ENCODE measurements at places on chromosomes 3 and 15.

DNA sequence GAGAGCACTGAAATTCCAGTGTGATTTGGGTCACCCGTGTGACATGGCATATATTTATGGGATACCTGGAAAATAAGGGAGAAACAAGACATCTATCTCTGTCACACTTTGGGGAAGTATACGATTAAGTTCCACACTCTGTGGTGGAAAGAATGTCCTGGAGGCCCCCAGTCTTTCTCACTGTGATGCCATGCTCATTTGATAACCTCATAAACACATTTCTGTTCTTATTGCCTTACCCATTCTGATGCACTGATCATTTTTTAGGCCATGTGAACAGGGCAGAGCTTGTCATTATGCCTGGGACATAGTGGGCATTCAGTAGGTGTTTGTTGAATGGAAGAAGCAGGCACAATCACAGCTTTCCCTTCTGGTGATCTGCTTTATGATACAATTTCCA is 349.4 kb upstream of the TPRG1 start:
- DNase-seq, result no peak

DNA sequence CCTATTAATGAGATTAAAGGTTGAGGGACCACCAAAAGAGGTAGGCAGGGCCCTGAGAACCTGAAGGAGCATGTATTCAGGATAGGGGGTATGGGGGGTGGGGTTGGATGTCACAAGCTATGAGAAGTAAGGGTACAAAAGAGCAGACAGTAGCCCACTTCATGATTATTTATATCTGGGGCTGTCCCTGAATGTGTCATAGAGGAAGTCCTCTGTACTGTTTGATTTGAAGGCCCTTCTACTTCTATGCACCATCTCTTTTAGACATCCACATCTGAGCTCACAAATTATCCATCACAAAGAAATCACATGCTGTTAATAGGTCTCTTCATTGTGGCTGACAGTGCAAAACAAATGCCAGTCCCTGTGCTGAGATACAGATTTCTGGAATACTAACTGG is 68.6 kb downstream of the FHIT start:
- DNase-seq, result no peak

- DNase-seq, result no peak
These were observed 41.8 kb downstream of the RAB6B start for GRCh38 chr3:133853925-133854227.

DNA sequence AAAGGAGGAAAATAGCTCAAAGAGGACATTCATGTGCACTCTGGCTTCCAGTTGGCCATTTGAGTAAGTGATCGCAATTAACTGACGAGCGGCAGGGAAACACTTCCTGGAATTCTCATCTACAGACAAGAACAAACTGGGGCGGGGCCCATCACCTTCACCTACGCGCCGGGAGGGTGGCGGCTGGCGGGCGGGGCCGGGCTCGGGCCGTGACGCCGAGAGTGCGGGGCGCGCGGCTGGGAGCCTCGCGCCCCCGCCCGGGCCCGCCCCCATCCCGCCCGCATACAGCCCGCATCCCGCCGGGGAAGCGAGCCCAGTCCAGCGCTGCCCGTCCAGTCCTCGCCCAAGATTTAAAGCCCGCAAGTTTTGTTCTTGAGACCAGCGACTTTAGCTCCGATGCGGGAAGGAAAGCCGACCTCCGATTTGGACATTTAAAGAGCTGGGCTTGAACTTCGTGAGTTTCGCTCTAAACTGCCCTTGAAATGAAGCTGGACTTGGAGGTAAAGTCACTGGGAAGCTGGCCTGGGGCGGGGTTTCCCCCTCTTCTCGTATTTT is at the start of gene B3GNT5:
Gene B3GNT5, plus strand, starts transcription at position 281 of the 555 bp plus-strand sequence. CDS start 16,546 bp downstream, outside the sequence.
- no peak for DNase-seq

GRCh38 chr3:184583578-184584451 is 22.2 kb downstream of the EPHB3 start:
- no peak for DNase-seq

DNA sequence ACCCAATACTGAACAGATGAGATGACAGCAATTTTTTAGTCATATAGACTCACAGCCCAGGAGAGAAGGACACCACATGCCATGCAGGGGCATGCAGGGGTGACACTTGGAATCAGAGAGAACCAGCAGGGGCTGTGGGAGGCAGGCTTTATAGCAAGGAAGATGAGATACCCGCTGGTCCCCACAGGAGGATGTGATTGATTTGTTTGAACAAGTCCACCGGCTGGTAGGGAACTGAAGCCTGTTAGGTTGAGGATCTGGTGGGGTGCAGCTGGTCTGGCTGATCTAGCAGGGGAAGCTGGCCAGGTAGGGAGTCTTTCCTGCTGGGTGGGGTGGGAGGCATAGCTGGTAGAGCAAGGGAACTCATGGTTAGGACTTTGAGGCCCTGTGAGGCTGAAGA is 18.0 kb upstream of the ACAN start:
- DNase-seq, result no peak

DNA sequence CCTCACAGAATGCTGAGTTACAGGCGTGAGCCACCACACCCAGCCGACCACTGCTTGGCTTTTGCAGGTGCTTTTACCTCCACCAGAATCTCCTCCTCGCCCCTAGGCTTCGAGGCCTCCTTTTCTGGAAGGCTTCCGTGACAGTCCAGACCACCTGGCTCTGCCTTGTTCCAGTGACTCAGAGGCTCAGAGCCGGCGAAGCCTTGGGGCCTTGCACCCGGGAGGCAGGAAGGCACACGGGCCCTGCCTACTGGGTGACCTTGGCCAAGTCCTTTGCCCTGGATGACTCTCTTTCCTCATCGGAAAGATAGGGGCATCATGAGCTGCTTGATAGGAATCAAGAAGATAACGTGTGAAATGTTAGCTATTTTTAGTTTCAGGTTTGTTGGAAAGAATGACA is 31.3 kb upstream of the FURIN start:
- no peak for DNase-seq

DNA sequence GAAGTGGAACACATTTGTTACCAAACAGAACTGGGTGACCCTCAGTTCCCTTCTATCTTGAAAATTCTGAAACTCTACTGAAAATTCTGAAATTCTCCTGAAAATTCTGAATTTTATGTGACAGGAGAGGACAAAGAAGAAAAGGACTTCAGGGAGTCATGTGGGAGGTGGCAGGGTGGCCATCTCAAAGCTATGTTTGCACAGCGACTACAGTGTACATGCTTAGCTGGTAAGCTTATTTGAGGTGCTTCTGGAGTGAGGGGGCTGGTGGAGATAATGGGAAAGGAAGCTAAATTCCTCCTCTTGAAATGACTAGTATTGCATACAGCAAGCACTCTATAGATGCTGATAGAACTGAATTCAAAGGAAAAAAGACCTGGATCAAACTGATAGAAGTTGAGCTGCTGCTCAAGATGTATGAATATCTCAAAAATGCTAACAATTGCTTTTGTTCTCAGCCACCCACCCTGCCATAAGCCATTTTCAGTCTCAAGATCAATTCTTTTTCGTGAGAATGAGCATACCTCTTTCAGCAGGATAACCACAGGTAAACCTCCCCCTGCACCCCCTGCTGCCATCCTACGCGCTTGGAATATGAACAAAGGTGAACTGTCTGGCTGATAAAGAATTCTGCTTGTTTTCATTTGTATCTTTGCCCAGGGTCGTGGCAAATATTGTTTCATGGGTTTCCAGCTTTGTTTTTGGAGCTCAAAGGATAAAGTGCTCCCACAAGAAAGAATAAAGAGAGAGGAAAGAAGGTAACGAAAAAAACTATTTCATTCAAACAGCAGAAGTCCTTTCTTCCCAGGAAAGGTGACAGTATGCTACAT is 16.6 kb upstream of the ARHGEF3 start:
- DNase-seq, result no peak

- DNase-seq, result no peak
These were observed 427.5 kb downstream of the VGLL3 start for GRCh38 chr3:86563400-86563970.

GRCh38 chr15:75731248-75732151 is 18.9 kb upstream of the CSPG4 start:
- no peak for DNase-seq

DNA sequence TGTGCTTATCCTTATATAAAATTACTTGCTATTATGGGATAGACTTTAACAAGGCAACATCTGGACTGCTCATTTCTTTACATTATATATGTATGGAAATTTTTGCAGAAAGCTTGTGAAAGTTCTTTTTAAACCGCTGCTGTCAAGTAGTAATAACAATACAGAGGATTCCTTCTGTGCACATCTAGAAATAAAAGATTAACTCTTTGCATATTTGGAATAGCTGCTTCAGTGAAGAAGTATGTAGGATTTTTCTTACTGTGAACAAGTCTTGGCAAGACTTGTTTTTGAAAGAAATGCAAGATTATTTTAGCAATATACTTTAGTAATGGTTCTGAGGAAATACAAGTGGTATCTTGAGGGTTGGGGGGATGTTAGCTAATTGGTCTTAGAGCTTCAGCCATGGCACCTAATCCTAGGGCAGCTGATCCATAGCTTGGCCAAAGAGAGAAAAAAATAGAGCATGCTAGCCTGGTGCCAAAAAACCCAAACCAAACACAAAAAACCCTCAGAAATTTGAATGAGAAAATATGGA is 4.3 kb downstream of the PRKCI start:
- no peak for DNase-seq
